ENCODE measurements at places on chromosomes 7 and 10.

DNA sequence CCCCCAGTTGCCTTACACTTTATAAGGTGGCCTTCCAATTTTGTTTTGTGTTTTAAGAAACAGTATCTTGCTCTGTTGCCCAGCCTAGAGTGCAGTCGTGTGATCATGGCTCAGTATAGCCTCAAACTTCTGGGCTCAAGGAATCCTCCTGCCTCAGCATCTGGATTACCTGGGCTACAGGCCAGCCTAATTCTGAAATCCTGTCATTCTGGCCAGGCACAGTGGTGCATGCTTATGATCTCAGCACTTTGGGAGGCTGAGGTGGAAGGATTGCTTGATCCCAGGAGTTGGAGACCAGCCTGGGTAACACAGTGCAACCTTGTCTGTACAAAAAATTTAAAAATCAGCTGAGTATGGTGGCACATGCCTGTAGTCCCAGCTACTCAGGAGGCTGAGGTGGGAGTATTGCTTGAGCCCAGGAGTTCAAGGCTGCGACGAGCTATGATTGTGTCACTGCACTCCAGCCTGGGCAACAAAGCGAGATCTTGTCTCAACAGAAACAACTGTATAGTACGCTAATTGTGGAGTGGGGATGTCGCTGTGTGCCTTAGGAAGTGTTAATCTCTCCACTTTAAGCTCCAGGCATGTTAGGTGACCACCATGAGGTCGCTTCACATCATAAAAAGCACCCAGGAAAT is 24.7 kb upstream of the RBM33 start:
- DNase-seq: no peak

- no peak for DNase-seq
These were observed 35.5 kb downstream of the LAMB1 start for GRCh38 chr7:107967420-107967819.

DNA sequence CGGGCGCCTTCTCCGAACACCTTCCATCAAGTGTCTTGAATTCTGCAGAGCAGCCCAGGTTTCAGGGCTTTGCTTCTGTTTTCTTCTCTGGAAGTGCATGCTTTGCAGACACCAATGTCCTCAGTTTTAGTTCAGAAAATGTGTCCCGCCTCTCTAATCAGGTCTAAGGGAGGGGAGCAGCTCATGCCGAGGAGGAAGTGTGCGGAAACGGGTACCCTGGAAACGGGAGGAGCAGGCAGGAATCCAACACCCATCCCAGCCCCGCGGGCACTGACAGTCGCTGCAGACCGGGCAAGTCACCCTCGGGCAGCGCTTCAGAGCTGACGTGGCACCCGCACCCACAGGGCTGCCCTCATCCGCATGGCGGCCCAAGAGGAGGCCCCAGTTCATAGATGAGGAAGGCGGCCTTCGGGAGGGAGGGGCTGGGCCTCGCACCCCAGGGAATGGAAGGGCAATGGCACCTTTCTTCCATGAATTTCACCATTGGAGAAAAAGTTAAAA is 338.7 kb downstream of the DNAJB6 start:
- DNase-seq: no peak

- DNase-seq: no peak
These were observed 265.9 kb upstream of the ZMIZ1 start for GRCh38 chr10:78802866-78803265.

DNA sequence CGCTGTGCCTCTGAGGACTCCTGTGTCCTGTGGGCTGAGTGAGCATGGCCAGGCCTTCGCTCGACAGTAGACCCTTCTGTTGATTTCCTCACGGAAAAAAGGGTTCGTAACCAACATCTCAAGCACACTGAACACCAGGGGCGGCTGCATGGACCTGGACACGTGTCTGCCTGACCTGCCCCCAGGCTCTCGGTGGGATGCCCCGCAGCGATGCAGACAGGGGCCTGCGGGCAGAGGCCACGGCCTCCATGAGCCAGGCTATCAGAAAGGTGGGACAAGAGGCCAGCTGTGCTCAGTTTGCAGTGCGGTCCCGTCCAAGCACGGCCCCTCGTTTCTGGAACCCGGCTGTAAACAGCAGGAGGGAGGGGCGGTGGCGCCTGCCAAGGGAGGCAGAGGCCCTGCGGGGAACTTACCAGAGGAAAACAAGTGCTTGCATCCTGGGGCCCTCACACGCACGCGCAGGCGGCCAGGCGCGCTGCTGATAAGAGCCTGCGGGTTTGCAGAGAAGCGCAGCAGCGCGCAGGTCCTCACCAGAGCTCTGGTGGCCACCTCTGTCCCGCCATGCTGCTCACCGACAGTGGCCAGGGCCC is 10.6 kb downstream of the GPR146 start:
- no peak for DNase-seq

- DNase-seq: no peak
These were observed 58.1 kb downstream of the TET1 start for GRCh38 chr10:68618234-68618633.

DNA sequence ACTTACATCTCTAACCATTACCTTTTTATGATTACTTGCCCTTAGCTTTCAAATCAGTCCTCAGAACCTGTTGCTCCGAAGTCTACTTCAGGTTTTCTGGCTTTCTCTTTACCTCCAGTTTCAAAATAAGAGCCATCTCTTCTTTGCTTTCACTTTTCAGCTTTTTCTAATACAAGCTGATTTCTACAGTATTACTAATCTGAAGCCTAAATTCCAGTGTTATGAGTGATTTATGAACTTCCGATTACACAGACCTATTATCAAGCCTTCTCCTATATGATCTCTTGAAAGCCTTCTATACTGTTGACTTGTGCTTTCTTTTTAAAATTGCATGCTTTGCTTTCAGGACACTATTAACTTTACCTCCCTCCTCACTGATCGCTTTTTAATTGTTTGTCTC is 1307.8 kb upstream of the CELF2 start:
- no peak for DNase-seq

DNA sequence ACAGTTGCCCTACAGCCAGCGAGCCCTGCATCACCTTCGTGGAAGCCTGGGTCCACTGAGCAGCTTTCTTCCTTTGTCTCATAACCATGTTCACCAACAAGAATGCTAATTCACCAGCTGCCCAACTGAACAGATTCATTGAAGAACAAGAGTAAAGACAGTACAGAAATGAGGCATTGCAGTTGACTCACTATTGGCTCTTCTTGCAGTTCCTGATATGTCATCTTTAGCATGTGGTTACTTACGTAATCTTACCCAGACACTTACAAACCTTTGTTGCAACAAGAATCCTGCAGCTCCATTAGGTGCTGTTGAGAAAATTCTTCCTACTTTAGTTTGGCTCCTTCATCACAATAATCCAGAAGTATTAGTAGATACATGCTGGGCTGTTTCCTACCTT is 174.0 kb upstream of the TPK1 start:
- DNase-seq: no peak

GRCh38 chr7:46682836-46683624 is 762.0 kb upstream of the IGFBP3 start:
- DNase-seq: no peak

All from stimulated activated CD8-positive, alpha-beta memory T cell treated with anti-CD3 and anti-CD28 coated beads, Interleukin-4, amount 100 ng/mL, for 1 hour (primary cell).